WTC11 (cell line): ENCODE measurements at places on chromosomes 1 and 21.
A peak's percentile ranks its signal among the peaks of the same experiment; 100 is the strongest.

GRCh38 chr21:16800536-16801275, 712.1 kb upstream of the CXADR start:
- DNase-seq = no peak

DNA sequence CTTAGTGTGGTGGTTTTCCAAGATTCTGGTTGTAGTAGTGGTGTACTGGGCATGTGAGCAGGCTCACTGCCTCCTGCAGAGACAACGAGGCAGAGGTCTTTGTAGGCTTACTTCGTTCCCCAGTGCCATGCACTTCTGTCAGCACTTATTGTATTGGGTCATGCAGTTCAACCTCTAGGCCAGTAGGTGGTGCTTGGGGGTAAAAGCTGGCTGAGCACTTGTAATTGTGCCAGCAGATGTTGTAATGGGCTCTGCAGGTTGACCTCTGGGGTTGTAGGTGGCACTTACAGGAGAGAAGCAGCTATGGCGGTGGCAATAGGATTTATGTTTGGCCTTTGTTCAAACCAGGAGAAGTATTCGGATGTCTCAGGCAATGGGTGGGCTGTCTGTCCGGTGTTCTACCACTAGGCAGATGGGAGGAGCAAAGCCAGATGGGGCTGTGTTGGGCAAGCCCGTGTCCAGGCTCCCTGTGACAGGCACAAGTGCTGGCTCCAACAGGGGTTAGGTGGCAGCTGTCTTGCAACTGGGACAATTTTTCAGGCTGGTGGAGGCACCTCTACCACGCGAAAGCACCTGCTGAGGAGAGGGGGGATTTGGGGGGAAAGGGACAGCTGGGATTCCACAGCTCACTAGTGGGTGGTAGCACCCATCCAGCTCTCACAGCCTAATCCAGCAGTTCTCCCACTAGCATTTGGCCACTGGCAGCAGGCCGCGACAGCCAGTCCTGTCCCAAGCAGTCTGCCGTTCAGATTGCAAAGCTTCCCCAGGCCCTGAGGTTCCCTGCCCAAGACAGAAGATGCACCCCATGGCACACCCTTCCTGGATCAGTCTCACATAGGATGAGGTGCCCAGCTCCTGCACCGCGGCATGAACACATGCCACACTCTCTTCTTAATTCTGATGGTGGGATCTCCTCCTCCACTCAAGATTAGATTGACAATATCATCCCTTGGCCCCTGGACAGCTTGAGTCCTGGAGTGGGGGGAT, 274.5 kb downstream of the CTH start:
- DNase-seq = peak; percentile 67

DNA sequence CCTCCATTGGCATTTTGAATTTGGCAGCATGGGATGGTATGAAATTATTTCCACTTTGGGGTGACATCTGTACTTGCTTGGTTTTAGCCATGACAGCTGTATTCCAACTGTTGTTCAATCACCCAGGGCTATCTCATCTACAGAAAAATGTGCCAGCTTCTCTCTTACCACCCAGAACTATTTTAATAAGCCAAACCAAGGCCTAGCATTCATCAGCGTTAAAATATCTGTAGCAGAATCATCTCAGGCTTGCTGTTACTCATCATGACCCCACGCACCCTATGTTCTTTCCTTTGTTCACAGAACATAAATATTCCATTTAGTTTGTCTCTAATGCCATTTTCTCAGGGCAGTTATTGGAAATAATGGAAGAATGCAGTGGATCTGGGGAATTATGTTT, 49.8 kb downstream of the GIPC2 start:
- DNase-seq = no peak

GRCh38 chr1:226696547-226696946, 42.5 kb downstream of the ITPKB start:
- DNase-seq = no peak

DNA sequence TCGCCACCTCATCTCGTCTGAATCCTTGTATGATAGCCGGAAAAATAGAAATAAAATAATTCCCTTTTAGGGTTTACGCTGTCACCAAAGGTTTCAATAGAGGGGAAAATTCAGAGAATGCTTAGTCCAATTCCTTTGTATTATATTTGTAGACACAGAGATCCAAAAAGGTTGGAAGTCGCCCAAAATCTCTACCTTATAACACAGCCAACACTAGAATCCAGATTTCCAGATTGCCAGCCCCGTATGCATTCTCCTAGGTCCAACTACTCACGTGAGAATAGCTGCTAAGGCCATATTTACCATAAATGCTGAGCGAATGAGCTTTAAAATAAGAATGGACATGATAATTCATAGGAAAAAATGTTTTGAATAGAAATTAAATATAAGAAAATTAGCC, 124.5 kb downstream of the KCNK1 start:
- DNase-seq = no peak

GRCh38 chr1:43664369-43664768, 14.4 kb downstream of the KDM4A start:
- no peak for DNase-seq

GRCh38 chr1:198788561-198789064, 149.8 kb downstream of the PTPRC start:
- peak; percentile 65 for DNase-seq

DNA sequence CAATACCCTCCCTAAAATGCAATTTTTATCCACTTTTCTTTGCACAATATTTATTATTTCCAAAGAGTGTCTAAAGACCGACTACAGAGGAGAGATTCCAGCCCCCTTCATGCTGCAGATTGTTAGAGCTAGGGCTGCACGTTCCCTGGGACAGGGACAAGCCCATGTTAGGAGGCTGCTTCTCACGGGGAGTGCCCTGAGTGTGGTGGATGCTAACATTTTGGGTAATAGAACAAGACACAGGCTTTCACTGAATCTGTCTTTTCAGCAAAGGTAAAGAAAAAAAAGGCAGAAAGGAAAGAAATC, 125.4 kb downstream of the RIPK4 start:
- DNase-seq = no peak

DNA sequence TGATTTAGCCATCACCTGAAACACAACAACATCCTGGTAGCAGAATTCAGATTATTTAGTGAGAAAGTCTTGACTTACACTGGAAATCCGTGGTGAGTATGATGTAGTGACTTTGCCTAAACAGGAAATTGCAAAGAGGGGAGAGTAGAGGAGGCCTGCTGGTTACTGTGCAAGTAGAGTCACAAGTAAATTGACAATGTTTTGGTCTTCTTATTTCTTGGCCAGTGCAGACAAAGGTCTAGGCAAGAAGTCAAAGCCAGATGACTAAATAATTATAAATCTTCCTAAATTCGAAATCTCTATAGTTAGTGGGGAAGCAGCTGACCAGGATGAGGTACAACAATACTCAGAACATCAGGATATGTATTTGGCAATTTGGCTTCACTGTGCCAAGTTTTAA, 159.5 kb upstream of the KCTD3 start:
- no peak for DNase-seq

GRCh38 chr1:42144711-42145388, 8.4 kb upstream of the GUCA2B start:
- no peak for DNase-seq

- DNase-seq = no peak
Measured at GRCh38 chr1:69409731-69410456, 157.8 kb upstream of the LRRC7 start.

DNA sequence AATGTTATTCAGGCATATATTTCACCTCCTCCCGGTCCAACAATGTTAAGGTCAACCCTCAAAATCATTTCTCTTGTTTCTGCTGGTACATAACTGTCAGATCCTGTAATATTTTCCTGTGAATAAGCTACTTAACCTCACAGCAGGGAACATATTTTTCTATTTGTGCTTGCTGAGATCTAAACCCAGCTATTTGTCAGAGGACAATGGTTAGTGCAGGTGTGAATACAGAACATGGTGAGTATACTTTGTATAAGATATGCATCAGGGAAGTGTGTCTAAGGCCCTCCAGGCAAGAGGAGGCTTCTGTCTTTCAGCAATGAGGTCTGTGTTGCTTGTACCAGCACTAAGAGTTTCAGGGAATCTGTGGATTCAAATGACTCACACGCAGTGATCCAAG, 970.6 kb downstream of the NCAM2 start:
- DNase-seq = no peak

DNA sequence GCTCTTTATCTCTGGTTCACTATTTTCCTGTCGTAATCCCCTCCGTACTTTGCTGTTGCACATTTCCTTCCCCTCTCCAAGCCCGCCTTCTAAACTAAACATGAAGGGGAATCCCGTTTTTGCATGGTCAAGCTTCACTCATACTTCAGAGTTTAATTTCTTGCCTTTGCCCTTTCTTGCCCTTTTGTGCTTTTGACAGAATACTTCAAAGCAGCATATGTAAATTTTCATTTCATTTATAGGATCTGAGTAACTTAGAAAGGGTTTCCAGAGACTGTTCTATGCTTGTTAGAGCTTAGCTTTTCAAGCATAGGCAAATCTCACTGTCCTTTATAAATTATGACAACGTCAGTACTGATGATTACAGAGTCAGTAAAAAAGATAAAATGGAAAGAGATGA, 27.7 kb downstream of the SPATA45 start:
- DNase-seq = no peak

- no peak for DNase-seq
Measured at GRCh38 chr1:12722626-12723025, 6.7 kb downstream of the AADACL3 start.

DNA sequence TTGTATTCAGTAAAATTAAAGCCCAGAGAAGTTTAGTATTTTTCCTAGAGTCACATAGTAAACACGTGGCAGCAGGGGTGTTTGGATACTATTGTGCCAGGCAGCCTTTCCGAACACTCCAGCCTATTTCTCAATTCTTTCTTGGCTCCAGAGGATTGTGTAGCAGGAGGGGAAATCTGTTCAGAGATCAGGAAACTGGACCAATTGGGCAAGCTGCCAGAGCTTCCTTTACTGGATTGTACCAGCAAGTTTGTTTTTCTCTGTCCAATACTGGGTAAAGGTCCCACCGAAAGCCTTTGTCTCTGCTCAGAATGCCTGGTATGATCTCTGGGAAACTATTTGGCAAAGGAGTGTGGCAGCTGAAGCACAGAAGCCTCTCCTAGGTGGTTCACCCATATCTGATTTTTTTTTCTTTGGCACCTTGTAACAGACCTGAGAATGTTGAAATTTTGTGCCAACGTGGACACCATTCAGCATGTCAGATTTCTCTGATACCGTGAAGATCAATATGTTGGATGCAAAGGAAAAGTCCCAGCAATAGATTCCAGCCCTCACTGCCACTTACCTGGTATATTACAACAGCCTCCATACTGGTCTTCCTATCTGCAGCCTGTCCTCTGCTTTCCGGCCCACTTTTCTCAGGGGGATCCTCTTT, 126.2 kb downstream of the FGGY start:
- no peak for DNase-seq

DNA sequence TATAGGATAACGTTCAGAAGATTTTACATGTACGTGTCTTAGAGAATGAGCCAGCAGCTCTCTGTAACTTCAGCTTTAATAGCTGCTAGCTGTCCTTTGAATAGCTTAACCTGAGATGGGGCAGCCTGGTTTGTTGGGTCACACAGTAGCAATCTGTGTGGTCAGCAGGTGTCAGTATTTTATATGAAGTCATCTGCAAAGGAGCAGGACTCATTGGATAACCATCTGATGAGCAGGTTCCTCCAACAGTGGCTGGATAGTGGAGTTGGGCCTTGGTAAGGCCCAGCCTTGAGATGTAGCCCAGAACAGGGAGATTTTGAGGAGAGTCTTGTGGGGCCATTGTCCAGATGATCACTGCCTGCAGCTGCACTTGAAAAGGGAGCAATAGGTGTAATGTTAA, 6.4 kb downstream of the GSTM5 start:
- DNase-seq = no peak

GRCh38 chr1:215475796-215476481, 91.2 kb upstream of the KCTD3 start:
- no peak for DNase-seq

GRCh38 chr21:30707409-30707808, 11.2 kb downstream of the KRTAP21-3 start:
- DNase-seq = no peak

- no peak for DNase-seq
Measured at GRCh38 chr1:50699795-50700194, 260.3 kb downstream of the FAF1 start.

- no peak for DNase-seq
Measured at GRCh38 chr21:41576013-41576615, 68.2 kb upstream of the TMPRSS2 start.

DNA sequence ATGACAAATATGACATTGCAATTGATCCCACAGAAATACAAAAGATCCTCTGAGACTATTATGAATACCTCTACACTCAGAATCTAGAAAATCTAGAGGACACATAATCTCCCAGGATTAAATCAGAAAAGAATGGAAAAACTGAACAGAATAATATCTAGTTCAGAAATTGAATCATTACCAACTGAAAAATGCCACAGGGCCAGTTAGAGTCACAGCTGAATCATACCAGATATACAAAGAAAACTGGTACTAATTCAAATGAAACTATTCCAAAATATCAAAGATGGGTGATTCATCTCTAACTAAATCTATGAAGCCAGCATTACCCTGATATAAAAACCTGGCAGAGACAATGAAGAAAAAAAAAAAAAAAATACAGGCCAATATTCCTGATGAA, 149.3 kb downstream of the BRINP3 start:
- no peak for DNase-seq

- DNase-seq = no peak
Measured at GRCh38 chr1:109786531-109787021, 22.9 kb upstream of the EPS8L3 start.

DNA sequence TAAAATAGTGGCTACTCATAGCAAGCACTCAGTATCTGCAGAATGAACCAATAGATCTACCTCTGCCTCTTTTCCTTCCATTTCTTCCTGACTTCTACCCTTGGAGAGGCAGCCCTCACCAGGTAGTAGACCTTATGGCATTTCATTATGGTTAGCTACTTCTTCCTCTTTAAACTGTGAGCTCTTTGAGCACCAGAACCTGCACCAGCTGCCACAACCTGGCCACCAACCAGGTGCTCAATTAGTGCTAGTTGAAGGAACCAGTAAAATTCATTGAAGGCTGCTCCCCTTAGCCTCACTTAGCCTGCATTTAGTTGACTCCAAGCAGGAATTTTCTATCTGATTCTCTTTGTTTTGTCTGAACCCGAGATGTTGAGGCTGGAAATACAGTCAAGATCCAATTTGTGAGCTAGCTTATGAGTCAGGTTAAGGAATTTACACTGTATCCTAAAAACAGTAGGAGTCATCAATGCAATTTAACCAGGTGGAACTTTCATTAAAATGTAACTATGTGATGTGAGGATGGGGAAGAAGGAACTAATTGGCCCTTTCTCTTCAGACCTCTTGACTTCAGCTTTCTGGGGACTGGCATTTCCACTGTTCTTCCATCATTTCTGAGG, 81.5 kb upstream of the UBE2U start:
- DNase-seq = no peak

DNA sequence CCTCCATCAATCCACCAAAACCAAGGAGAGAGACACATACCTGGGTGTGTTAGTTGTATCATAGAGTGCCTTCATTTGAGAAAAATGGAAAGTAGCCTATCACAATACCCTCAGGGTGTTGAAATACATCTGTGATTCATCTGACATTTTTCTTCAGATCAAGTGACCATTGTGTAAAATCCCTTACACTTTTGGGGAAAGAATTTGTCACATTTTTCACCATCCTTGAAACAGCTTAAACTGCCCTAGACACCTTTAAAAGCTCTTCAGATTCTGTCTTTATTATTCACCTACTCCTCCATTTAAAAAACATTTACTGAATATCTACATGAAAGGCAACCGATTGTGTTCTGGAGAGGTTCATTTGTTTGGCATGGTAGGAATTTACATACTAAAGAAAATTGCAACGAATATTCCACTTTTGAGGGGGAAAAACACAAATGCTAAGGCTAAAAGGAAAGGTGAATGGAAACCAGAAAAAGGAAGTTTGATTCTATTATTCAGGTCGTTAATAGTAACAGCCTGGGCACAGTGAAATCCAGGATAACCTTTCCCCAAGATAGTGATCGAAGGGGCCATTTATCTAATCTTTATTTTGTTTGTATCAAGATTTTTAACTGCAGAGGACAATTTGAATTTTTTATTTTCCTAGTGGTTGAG, 70.4 kb upstream of the SAMSN1 start:
- no peak for DNase-seq
